ENCODE measurements at places on chromosomes 2 and 18. TPM values are rescaled to one million over a fixed set of nuclear protein-coding genes. Genes with fewer than 3 reads are reported as not detected.

Gene THSD7B
- total RNA-seq: 0.62 TPM

Gene OXER1
- 0.94 TPM for total RNA-seq

Gene TTN
- total RNA-seq: 4,176 TPM

Gene ANKRD29
- 3.9 TPM for total RNA-seq

Gene ALPI
- total RNA-seq: not detected

Gene AMER3
- total RNA-seq: not detected

Gene AOX1
- 1.5 TPM for total RNA-seq

Gene CTAGE1
- total RNA-seq: 0.13 TPM

Gene MYOM1
- 878 TPM for total RNA-seq

Gene CRYBA2
- not detected for total RNA-seq

Gene NPPC
- total RNA-seq: 0.30 TPM

Gene CFLAR
- 193 TPM for total RNA-seq

Gene LRATD1
- total RNA-seq: 0.67 TPM

Gene HOXD1
- 0.59 TPM for total RNA-seq

Gene SLC30A3
- 10.2 TPM for total RNA-seq

Gene PSD4
- total RNA-seq: 2.3 TPM

Gene PAIP2B
- 30.7 TPM for total RNA-seq

Gene GREB1L
- total RNA-seq: 16.2 TPM

Gene DOCK10
- total RNA-seq: 2.6 TPM

Gene CNDP1
- total RNA-seq: not detected

Gene GAD1
- total RNA-seq: 0.46 TPM

Gene LHCGR
- total RNA-seq: 0.24 TPM

Gene FBXO11
- total RNA-seq: 36.8 TPM

Gene COL3A1
- total RNA-seq: 180 TPM

Gene TCF23
- total RNA-seq: not detected

Gene PJVK
- total RNA-seq: 1.6 TPM

Gene SRD5A2
- total RNA-seq: not detected

Gene XDH
- total RNA-seq: not detected

Gene CMPK2
- 5.5 TPM for total RNA-seq

Gene C2orf76
- 11.7 TPM for total RNA-seq

Gene CYTIP
- 2.5 TPM for total RNA-seq

Gene ANAPC1
- 21.1 TPM for total RNA-seq

All from cardiac septum (tissue), 1 donor.